B cell (primary cell): ENCODE measurements at places on chromosomes 13 and 19.

DNA sequence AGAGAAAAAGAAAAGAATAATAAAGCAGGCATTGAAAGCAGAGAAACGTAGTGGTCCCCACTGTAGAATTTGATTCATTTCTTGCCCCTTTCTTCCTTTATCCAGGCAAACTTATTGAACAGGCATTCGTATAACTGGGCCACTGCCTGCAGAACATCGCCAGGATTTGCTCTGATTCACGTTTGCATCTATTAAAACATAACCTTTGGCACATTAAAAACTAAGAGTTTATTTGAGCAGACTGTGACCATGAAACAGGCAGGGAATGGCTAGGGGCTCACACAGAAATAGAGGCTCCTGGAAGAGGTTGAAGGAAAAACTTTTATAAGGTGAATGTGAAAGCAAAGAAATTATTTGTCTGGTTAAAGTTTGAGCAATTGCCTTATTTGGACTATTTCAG lies 12.5 kb upstream of the SUPT20H start:
- DNase-seq = no peak

DNA sequence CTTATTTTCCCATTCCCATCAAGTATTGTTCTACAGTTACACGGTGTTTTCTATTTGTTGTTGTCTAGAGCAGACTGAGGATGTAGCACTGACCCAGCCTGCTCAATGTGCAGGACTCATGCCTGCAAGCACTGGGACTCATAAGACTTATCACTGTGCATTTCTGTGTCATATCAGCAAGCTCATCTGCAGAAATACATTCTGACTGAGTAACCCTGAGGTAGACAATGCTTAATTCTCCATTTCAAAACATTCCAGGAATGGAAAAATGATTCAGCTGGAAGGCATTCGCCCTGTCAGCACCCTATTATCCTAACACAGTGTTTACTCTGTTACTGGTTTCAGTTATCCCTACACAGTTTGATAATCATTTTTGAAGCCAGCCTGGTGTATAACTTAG lies 2506.4 kb downstream of the PCDH9 start:
- no peak for DNase-seq

GRCh38 chr19:10618846-10619245 lies 6.5 kb upstream of the SLC44A2 start:
- no peak for DNase-seq

DNA sequence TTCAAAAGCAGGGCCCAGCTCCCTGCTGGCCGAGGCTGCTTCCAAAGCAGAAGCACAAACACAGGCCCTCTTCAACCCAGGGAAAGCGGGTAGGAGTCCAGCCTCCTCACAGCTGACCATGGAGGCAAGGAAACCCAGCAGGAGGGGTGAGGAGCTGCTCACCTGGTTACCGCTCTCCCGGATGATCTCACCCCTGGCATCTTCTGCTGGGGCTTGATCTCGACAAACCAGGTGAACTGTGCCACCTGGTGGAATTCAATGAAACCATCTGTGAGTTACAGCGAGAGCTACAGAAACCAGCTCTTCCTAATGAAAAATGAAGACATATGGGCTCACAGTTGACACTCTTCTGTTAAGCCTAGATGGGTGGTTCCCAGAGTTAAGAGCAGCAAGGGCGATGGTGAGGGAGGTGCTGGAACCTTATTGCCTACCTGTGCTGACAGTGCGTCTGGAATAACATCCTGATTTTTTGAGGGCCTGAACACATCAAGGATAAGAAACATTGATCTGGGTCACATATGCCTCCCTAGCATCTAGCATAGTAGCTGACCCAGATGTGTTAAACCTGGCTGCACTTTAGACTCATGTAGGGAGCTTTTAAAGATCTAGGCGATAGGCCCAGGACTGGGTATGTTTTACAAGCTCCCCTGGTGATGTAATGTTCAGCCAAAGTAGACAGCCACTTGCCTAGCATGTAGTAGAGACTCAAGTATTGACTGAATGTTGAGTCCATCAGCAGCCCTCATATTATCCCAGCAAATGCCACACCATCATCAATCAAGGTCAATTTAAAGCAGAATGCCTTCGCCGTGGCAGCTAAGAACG lies 6.1 kb downstream of the DHRS12 start:
- DNase-seq = peak; percentile 76

GRCh38 chr19:15199661-15200552 lies 888 bp downstream of the NOTCH3 start:
- DNase-seq = no peak

DNA sequence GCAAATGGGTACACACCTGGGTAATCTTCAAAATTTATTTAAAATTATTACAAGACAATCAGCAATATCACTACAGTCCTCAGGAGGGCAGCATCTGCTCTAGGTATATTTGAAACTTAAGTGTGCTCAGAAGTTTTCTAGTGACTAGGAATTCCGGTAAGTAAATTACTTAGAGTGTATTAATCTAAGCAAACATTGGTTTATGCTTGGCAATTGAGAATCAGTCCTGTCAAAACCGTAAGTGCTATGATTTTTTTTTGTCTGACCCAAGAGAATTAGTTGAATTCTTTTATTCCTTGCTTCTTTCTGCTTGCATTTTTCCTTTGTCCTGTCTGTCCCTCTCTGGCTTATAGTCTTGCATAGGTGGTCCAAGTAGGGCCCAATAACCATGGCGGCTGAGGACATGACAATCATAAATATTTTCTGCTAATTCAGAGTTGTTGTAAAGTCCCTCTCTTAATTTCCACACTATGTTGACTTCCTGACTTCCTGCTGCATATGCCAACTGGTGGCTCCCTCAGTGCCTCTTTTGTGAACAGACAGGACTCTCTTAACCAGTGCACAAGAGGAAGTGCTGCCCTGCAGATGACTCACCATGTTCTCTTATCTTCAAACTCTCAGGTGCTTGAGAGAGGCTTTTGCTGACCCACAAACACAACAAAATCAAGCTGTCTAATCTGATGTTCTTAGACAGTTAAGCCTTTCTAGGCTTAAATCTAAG lies 82.2 kb downstream of the SLAIN1 start:
- peak; percentile 59 for DNase-seq

DNA sequence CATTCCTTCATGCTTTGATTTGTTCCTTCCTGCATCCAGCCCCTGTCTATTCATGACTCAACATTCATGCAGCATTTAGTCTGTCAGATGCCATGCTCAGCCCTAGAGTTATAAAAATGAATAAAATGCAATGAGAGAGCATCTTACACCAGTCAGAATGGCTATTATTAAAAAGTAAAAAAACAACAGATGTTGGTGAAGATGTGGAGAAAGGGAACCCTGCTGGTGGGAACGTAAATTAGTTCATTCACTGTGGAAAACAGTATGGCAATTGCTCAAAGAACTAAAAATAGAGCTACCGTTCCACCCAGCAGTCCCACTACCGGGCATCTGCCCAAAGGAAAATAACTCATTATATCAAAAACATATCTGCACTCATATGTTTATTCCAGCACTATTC lies 70.0 kb upstream of the GTF3A start:
- DNase-seq = no peak

GRCh38 chr13:80778297-80778696 lies 437.4 kb upstream of the SPRY2 start:
- no peak for DNase-seq

DNA sequence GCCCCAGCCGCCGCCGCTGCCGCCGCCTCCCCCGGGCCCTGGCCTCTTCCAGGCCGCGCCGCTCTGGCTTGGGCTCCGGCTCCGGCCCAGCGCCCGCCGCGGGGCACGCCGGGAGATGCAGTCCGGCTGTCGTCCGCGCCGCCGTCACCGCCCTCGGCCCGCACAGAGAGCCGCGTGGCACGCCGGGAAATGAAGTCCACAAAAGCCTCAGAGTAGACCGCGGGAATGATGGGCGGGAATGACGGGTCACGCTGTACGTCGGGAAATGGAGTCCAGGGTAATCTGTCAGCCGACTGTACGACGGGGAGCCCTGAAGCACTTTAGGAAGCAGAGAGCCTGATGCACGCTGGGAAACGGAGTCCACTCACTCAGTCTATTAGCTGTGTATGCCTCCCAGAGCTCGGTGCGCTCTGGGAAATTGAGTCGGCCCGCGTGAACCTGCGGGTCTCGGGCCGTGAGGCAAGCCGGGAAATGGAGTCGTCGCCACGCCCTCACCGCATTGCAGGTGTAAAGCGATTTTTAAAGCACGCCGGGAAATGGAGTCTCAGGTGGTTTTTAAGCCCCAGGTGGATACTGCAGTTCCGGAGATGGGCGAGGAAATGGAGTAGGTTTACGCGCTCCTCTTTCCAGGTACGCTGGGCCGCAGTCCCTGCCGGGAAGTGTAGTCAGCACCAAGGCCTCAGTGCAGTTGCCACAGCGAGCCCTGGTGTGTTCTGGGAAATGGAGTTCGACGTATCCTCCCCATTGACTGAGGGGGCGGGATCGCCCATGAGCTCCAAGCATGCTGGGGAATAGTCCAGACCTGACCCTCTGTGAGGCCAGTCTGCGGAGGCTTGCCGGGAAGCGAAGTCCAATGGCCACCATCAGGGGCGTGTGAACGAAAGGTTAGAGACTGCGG lies at the start of gene GSK3A:
GSK3A (minus strand) TSS at position 91 of the 898 bp plus-strand sequence. CDS start 137 bp downstream, outside the sequence.
- DNase-seq = peak; percentile 99

- DNase-seq = no peak
These were observed 498.1 kb downstream of the KLF5 start for GRCh38 chr13:73556902-73557301.

DNA sequence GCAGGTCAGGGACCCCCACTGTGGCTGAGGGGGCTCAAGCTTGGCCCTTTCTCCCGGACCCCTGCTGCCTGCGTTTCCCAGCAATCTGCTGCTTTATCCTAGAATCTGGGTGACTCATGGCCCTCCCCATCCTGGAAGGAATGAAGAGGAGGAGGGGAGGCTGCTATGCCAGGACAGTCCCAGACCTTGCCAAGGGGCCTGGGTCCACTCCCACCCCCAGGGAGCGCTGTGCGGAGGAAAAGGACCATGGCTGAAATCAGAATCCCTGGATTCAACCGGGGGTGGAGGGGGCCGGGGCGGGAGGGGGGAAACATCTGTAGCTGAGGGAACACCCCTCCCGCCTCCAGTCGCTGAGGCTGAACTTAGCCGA lies 20.5 kb downstream of the ZNF114 start:
- no peak for DNase-seq

DNA sequence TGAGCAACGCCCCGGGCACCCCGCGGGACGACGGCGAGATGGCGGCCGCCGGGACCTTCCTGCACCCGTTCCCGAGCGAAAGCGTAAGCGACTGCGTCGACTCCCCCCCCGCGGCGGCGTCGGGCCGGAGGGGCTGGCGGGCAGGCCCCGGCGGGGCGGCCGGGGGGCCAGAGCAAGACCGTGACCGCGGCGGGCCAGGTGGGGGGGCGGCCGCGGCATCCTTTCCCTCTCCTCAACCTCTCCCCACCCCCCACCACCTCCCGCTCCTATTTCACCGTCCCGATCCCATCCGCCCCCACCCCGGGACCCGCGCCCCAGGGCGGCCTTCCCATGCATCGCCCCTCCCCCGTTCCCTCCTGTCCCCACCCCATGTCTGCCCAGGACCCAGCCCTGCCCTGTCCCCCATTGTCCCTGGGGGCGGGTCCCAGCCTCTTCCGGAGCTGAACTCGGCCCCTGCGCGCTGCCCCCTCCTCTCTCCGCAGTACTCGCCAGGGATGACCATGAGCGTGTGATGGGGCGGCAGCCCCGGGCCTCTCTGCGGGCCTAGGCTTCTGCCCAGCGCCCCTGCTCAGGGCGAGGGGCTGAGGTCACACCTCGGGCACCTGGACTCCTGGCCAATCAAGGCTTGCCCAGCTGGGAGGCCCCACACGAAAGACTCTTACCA lies 4.1 kb downstream of the ISYNA1 start:
- peak; percentile 60 for DNase-seq

- no peak for DNase-seq
These were observed 1.2 kb upstream of the ATP1A3 start for GRCh38 chr19:41994994-41995958.

- DNase-seq = peak; percentile 51
These were observed 19.3 kb downstream of the CCNE1 start for GRCh38 chr19:29831041-29831548.

GRCh38 chr19:35478794-35479677 lies 11.2 kb downstream of the KRTDAP start:
- DNase-seq = no peak

- DNase-seq = no peak
These were observed 12.9 kb downstream of the VSTM2B start for GRCh38 chr19:29538651-29539050.

GRCh38 chr13:50682002-50682401 lies 161.5 kb downstream of the DLEU7 start:
- DNase-seq = no peak

DNA sequence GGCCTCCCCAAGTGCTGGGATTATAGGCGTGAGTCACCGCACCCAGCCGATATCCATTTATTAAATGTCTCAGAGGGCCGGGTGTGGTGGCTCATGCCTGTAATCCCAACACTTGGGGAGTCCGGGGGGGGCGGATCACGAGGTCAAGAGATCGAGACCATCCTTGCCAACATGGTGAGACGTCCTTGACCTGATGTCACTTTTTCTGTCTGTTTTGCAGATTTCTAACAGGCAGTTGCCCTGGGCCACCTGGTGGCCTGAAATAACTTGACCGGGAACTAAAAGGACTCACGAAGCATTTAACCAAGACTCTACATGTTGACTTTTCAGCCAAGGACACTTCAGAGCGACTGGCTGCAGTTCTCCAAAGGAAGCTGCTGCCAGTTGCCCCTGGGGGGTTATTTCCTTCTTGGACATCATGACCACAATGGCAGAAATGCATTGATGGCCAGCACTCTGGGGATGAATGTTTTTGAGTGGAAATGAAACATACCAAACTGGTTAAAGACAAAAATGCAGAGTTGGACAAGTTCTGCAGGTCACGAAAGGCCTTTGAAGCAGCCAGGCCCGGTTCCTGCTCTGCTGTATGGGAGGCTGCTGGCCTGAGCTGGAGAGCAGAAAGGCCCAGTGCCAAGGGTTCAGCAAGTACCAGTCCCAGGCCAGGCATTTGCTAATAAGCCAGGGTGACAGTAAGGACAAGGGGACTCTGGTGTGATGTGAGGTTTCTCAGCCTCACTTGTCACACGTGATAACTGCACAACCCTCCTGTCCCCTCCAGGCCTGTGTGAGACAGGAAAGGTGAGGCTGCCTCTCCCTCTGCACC lies 8.3 kb downstream of the ZNF837 start:
- no peak for DNase-seq

DNA sequence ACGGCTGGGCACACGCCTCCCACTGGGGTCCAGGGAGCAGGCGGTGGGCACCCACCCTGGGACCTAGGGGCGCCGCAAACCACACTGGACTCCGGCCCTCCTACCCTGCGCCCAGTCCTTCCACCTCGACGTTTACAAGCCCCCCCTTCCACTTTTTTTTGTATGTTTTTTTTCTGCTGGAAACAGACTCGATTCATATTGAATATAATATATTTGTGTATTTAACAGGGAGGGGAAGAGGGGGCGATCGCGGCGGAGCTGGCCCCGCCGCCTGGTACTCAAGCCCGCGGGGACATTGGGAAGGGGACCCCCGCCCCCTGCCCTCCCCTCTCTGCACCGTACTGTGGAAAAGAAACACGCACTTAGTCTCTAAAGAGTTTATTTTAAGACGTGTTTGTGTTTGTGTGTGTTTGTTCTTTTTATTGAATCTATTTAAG lies 1.6 kb downstream of the JUNB start:
- DNase-seq = no peak

GRCh38 chr13:110364081-110364480 lies 57.0 kb downstream of the COL4A2 start:
- no peak for DNase-seq
